ENCODE measurements at places on chromosomes 12 and 14.
A peak's percentile ranks its signal among the peaks of the same experiment; 100 is the strongest.

DNA sequence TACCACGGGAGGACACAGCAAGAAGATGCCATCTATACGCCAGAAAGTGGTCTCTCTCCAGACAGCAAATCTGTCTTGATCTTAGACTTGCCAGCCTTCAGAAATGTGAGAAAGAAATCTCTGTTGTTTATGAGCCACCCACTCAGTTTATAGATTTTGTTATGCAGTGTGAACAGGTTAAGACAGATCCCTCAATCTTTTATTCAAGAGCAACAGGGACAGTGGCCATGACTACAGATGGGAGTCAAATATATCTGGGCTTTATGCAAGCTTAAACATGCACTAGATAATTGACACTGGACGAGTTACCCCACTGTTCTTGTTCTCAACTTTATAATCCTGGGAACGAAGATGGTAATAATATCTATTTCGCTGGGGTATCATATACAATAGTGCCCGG lies 288.7 kb downstream of the RPAP3 start:
- no peak for DNase-seq

DNA sequence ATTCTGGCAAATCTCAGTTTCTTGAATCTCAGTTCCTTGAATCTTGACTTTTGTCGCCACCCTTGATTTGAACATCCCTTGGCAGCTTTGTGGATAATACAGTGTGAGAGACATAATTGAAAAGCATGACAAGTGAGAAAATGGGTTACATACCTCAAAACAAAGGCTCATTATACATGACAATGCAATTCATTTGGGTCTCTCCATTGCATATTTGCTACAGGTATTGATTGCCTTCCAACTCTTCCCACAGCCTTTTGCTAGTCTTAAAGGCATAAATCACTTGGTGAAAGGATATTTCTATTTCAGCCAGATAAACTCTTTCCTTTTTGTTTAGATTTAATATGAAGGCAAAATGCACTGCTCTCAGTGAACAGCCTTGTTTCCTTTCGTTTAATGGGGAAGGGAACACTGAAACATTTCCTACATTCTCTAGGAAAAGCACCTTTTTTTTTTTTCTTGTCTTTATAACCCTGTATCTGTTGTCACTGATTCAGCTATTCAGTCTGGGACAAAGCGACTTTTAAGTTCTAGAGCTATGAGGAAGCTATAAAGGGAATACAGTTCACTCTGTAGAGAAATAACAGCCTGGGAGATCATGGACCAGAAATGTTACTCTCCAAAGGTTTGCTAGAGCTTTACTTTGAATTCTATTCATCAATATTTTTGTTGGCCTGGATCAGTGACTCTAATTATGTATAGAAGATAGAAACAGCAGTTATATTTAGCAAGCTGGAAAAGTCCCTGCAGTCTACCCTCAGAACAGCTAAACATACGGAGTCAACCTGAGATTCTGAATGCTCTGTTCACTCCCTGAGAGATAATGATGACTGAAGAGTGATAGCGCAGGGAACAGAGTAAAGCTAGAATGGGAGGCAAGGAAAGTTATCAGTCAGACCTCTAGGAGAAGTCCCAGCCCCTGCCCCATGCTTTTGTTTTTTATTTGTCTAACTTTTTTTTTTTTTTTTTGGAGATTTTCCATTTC lies 311.4 kb downstream of the RGS6 start:
- no peak for DNase-seq

DNA sequence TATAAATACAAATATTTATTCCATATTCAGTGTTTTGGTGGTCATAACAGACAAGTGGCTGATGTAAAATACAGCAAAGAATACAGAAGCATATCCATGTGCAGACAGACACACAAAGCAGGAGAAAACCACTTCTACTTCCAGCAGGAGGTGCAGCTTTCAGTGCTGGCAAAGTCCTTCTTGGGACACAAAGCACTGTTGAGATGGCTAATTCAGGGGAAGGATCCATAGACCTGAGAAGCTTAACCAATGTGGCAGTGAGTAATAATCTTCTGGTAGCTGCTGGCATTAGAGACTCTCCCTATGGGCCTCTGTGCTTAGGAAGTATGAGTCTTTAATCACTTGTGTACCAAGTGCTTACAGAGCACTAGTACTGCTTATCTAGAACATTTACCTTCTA lies 26.8 kb downstream of the AMN1 start:
- DNase-seq: peak; percentile 12

GRCh38 chr14:91313852-91314251 lies 69.3 kb upstream of the GPR68 start:
- no peak for DNase-seq

- no peak for DNase-seq
Observed at GRCh38 chr12:80485222-80485987, 41.4 kb downstream of the PTPRQ start.

DNA sequence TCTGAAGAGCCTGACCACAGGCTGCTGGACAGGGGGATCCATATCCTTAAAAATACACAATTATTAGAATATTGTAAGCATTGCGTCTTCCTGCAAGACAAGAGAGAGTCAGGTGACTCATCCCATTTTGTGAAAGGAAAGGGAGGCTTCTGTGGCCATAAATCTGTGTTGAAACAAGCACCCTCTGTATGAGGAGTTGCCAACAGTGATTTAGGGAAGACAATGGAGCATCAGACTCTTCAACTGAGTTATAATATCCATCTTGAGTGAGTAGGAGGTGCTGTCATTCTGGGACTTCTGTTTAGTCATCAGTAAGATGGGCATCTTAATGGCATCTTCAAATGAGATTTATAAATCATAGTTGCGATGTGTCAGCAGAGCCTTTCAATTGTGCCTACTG lies 554.5 kb downstream of the AACS start:
- DNase-seq: no peak

DNA sequence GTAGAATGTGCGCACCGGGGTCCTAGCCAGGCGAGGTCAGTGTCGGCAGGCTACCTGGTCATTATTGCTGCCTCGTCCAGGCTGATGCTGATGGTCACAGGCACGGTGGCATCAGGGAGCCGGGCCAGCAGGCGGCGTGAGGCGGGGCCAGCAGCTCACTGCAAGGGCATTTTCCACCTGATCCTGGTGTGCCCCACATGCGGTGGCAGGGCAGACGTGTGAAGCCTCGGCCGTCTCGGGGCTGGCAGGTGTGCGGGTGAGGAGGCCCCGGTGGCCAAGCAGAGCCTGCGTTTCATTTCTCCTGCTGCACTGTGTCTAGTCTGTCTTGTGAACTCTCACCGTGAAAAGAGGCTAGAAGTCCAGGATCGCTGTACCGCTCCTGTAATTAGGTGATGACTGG lies 12.0 kb upstream of the AMN start:
- no peak for DNase-seq

Measured in foreskin melanocyte (primary cell).